ENCODE measurements at places on chromosomes 16 and 17.
A peak's percentile ranks its signal among the peaks of the same experiment; 100 is the strongest.

- no peaks in the 10 kb centered on the region for H3K27me3 ChIP-seq
- no peak overlapping the region for H3K27ac ChIP-seq
- no peak for DNase-seq
- H3K4me3 ChIP-seq: no peak overlapping the region
- H3K36me3 ChIP-seq: no peaks in the 10 kb centered on the region
These were observed 20.3 kb downstream of the GPR142 start for GRCh38 chr17:74387365-74388218.

DNA sequence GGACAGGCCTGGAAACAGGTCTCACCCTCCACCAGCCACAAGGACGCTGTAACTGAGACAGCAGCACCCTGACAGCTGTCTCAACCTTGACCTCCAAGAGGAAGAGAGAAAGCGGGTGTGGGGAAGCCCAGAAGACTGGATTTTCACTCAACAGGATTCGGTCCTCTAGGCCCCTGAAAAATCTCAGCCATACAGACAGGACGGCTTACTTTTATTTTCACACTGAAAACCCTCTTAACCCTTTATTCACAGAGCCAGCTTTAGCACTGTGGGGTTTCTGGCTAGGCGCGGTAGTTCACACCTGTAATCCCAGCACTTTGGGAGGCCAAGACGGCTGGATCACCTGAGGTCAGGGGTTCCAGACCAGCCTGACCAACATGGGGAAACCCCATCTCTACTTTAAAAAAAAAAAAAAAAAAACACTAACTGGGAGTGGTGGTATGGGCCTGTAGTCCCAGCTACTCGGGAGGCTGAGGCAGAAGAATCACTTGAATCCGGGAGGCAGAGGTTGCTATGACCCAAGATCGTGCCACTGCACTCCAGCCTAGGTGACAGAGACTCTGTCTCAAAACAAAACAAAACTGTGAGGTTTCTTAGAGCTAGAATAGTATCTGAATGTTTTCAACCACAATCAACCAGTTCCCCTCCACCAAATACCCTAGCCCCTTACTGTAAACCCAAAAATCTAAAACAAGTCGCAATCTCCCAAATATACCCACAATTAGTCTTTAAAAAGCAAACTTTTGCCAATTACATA is 5.3 kb downstream of the ANKRD11 start:
- no peak for DNase-seq
- H3K4me1 ChIP-seq: peaks cover 43% of the 10 kb centered on the region
- no peaks in the 10 kb centered on the region for H3K36me3 ChIP-seq
- no peak overlapping the region for H3K27ac ChIP-seq

DNA sequence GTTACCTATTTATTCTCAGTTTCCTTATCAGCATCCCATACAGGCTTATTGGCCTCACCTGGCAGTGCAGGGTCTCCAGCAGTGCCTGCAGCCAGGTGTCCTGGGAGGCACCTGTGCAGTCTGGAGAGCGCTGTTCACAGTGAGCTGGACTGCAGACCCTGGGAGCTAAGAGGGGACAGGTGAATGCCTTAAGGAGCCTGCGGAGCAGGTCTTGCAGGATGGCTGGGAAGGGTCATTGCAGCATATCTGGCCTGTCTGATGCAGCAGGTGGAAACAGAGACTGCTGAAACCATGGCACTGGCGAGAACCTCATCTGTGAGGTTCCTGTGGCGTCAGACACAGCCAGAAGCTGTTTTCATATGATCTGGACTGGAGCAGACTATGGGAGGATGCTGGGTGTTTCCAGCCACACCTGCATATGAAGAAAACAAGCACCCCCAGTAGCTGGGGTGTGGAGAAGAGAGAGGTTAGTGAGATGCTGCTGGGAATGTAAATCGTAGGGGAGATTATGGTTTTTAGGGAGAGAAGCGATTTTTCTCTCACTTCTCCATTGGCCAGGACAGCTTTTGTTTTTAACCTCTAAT is 77.0 kb downstream of the NTN1 start:
- H3K27me3 ChIP-seq: no peaks in the 10 kb centered on the region
- peaks cover 3% of the 10 kb centered on the region for H3K4me1 ChIP-seq
- no peak for DNase-seq
- H3K36me3 ChIP-seq: no peaks in the 10 kb centered on the region
- H3K27ac ChIP-seq: no peak overlapping the region
- no peak overlapping the region for H3K4me3 ChIP-seq

DNA sequence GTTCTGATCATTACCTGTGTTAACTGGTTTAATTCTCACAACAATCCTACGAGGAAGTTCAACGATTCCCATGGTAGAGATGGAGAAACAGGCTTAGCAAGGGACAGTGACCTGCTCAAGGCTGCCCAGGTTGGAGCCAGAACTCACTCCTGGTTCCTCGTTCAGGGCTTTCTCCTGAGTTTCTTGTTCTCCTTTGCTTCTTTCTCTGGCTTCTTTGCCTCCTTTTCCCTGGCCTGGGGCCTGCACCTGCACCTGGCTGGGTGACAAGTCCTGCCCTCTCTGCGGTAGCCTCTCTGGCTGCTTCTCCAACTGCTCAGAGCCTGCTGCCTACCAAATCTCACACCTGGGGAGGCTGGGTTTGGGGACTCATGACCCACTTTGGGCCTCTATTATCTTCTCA is 2.8 kb downstream of the CCL22 start:
- no peak overlapping the region for H3K27ac ChIP-seq
- no peaks in the 10 kb centered on the region for H3K27me3 ChIP-seq
- DNase-seq: peak; percentile 56
- no peaks in the 10 kb centered on the region for H3K4me1 ChIP-seq

- no peaks in the 10 kb centered on the region for H3K27me3 ChIP-seq
- no peak overlapping the region for H3K4me3 ChIP-seq
- H3K27ac ChIP-seq: no peak overlapping the region
- no peak for DNase-seq
These were observed 243.3 kb upstream of the PSMD7 start for GRCh38 chr16:74053312-74053711.

GRCh38 chr17:80939151-80940145 is 52.2 kb upstream of the CHMP6 start:
- H3K4me3 ChIP-seq: no peak overlapping the region
- DNase-seq: no peak
- peaks cover 4% of the 10 kb centered on the region for H3K4me1 ChIP-seq
- H3K27ac ChIP-seq: no peak overlapping the region
- no peaks in the 10 kb centered on the region for H3K27me3 ChIP-seq

- no peaks in the 10 kb centered on the region for H3K27me3 ChIP-seq
- no peak overlapping the region for H3K27ac ChIP-seq
- H3K4me3 ChIP-seq: no peak overlapping the region
These were observed 187.3 kb downstream of the CYB561 start for GRCh38 chr17:63258785-63259184.

- DNase-seq: no peak
- no peaks in the 10 kb centered on the region for H3K36me3 ChIP-seq
- H3K27ac ChIP-seq: no peak overlapping the region
These were observed 176.7 kb downstream of the TMEM132E start for GRCh38 chr17:34755981-34756636.

GRCh38 chr16:9374061-9374460 is 282.6 kb downstream of the HAPSTR1 start:
- H3K36me3 ChIP-seq: no peaks in the 10 kb centered on the region
- DNase-seq: no peak
- H3K4me3 ChIP-seq: no peak overlapping the region
- no peak overlapping the region for H3K27ac ChIP-seq

DNA sequence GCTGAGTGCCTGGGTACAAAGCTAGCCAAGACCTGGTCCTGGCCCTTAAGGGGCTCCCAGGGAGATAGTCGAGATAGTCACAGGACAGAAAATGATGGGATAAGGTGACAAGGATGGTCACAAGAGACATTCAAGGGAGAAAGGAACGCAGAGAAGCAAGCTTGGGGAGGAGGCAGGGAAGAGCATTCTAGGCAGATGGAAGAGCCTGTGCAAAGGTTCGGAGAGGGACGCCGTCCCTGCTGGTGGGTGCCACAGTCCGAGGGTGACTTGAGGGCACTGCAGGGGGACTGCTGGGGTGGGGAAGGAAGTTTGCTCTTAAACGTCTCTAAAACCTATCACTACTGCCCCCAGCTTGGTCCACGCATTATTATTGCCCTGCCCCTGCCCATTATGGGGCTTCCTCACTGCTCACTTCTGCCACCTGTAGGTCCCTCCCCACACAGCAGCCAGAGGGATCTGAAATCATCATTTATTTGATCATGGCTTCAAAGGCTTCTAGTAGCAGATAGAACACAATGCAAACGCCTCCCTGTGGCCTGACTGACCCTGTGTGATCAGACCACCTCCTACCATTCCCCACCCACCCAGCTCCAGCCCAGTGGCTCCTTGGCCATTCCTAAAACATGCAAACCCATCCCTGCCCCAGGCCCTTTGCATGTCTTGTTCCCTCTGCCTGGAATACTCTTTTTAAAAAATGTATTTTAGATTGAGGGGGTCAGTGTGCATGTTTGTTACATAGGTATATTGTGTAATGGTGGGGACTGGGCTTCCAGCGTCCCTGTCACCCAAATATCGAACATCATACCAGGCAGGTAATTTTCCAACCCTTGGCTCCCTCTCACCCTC is 60.3 kb downstream of the RMI2 start:
- DNase-seq: no peak
- no peaks in the 10 kb centered on the region for H3K36me3 ChIP-seq
- H3K27ac ChIP-seq: no peak overlapping the region
- no peaks in the 10 kb centered on the region for H3K27me3 ChIP-seq
- H3K4me3 ChIP-seq: no peak overlapping the region

DNA sequence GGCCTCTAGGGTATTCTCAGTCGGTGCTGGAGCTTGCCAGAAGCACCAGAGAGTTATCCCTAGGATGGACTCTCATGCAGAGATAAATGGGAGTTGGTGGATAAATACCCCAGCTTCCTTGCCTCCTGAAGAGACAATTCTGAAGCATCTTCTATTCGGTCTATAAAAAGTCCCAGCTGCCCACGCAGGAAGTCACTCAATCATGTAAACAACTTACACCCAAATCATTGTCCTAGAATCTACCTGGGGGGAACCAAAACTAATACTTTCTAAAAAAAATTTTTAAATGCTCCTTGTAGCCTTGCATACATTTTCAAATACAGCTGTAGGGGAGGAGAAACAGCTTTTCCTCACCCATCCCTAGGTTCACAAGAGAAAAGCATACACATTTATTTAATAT is 66.6 kb upstream of the ELAC2 start:
- no peak overlapping the region for H3K27ac ChIP-seq
- peaks cover 8% of the 10 kb centered on the region for H3K4me1 ChIP-seq
- no peaks in the 10 kb centered on the region for H3K36me3 ChIP-seq

DNA sequence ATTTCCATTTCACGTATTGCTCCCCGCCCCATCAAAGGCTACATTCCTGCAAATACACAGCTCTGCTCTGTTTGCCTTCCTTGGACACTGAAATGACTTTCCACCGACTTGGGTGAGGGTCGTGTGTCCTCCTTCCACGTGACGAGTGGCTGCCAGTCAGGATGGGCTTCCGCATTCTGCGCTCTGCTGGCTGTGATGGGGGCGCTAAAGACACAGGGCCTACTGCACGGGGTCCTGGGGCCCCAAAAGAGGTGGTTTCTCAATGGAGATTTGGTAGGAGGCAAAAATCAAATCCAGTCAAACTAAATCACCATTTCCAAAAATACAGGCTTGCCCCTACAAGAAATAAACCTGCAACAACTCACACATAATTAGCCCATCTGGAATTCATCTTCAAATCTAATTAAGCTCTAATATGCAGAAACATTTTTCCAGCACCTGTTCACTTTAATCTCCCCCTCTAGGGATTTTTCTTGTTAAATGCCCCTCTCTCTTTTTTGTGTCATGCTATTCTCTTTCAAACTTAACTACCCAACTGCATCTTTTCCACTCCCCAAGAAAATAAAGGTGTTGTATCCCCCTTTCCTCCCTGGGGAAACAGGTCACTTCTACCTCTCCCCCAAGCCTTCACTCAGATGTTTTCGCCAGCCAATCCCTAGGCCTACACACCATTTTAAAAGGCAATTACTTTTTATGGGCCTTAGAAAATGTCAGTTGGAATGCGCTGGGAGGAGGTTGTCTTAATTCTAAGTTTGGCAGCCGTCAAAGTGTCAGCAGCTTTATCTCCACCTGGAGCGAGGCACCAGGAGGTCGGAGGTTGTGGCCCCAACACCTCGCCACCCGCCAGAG is 21.9 kb upstream of the FAAP100 start:
- H3K27me3 ChIP-seq: no peaks in the 10 kb centered on the region
- no peak overlapping the region for H3K4me3 ChIP-seq
- peaks cover 56% of the 10 kb centered on the region for H3K36me3 ChIP-seq

- H3K27ac ChIP-seq: peak overlapping the region; percentile 34
- H3K36me3 ChIP-seq: peaks cover 3% of the 10 kb centered on the region
- DNase-seq: no peak
These were observed 37.3 kb upstream of the ANKFY1 start for GRCh38 chr17:4301066-4301465.

- H3K4me1 ChIP-seq: no peaks in the 10 kb centered on the region
- no peaks in the 10 kb centered on the region for H3K36me3 ChIP-seq
- H3K27me3 ChIP-seq: no peaks in the 10 kb centered on the region
- no peak for DNase-seq
These were observed 22.6 kb upstream of the DHX8 start for GRCh38 chr17:43461185-43461584.

- peak overlapping the region; percentile 66 for H3K4me3 ChIP-seq
- H3K27me3 ChIP-seq: no peaks in the 10 kb centered on the region
- no peak overlapping the region for H3K27ac ChIP-seq
- no peak for DNase-seq
These were observed 16.9 kb downstream of the GRIN2C start for GRCh38 chr17:74842599-74843351.

DNA sequence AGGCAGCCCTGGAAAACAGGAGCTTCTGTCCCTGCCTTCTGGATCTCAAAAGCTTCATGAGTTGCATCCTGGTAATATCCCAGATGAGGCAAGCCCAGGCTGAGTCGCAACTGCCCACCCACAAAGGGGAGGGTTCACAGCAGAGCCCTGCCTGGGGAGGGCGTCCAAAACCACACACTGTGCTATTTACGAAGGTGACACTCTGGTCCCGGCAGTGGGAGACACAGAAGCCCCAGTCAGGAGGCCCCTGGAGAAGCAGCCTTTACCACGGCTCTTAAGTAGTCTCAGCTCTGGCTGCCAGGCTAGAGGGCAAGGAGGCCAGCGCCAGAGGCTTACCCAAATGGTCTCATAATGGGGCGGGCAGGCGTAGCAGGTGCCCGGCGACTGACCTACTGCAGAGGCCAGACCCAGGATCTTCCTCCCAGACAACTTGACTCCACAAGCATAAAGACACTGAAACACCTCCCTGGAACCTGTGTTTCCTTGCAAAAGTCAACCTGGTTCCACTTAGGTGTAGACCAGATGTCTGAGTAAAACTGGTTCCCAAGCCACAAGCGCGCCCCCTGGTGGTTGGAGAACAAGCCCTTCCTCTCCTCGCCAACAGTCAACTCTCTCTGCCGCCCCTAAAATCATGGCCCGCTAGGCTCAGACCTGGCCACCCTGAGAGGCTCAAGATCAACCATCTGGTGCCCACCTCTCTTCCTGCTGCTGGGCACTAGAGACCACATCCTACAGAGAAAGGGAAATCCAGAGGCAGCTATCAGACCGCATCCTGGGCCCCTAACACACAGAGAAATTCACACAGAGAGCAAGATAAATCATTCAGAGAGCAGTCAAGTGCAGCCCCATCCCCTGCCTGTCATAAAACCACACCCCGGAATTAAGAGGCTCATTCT is 5.2 kb downstream of the AXIN2 start:
- peak overlapping the region; percentile 37 for H3K4me3 ChIP-seq
- H3K36me3 ChIP-seq: peaks cover 4% of the 10 kb centered on the region
- no peak overlapping the region for H3K27ac ChIP-seq
